ENCODE measurements at places on chromosomes 6 and 20. TPM values are rescaled to one million over a fixed set of nuclear protein-coding genes. Genes with fewer than 3 reads are reported as not detected.

- DNase-seq = no peak
Observed at GRCh38 chr20:16699293-16699692, 30.5 kb upstream of the SNRPB2 start.

The ANKRD60 gene
- total RNA-seq = not detected

The RGL2 gene
- total RNA-seq = 24.3 TPM

The NKAIN2 gene
- total RNA-seq = not detected

DNA sequence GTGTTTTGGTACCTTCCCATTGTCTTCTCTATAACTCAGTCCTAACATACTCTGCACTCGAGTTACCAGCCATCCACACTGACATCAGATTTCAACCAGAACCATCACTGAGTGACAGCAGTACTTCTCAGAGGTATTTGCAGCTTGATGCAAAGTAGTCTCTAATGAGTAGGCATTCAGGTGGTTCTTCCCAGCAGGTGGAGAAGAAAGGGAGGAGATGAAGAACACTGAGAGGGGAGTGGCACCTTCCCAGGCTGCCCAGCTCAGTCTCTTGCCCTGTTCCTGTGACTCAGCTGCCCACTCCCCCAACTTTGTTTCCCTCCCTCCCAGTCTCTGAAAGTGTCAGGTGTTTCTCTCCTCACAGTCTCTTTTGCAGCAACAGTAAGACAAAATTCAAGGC, 38.7 kb upstream of the SMIM28 start:
- no peak for DNase-seq

- DNase-seq = no peak
Observed at GRCh38 chr20:40880063-40880728, 148.4 kb upstream of the TOP1 start.

The ADGB gene
- not detected for total RNA-seq

The AK9 gene
- total RNA-seq = 3.0 TPM

GRCh38 chr6:10268611-10269310, 146.1 kb downstream of the TFAP2A start:
- DNase-seq = no peak

The C20orf141 gene
- total RNA-seq = not detected

DNA sequence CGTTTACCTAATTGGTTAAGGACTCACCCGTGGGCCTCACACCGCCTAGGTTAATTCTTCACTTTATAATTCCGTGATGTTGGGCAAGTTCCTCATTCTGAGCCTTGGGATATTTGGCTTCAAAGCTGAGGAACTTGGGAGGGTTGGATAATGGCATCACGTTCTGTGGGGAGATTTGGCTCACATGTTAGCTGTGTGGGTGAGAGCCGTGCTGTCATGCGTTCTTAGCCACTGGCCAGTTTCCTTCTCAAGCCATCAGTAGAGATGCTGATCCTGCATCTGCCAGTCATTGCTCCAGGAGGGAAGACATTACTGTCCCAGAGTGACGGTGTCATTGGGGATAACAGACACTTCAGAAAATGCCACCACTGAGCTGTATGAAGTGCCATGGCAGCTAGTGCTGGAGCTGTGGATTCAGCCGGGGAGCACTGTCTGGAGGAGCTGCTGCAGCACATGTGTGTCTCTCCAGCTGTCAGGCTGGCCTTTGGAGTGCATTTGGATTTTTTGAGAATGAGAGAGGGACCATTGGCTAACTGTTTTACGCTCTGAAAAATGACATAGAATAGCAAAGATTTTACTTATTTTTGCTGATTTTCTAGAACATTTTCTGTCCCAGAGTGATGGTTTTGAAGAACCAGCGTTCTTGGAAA, 16.5 kb downstream of the IGF2R start:
- no peak for DNase-seq

DNA sequence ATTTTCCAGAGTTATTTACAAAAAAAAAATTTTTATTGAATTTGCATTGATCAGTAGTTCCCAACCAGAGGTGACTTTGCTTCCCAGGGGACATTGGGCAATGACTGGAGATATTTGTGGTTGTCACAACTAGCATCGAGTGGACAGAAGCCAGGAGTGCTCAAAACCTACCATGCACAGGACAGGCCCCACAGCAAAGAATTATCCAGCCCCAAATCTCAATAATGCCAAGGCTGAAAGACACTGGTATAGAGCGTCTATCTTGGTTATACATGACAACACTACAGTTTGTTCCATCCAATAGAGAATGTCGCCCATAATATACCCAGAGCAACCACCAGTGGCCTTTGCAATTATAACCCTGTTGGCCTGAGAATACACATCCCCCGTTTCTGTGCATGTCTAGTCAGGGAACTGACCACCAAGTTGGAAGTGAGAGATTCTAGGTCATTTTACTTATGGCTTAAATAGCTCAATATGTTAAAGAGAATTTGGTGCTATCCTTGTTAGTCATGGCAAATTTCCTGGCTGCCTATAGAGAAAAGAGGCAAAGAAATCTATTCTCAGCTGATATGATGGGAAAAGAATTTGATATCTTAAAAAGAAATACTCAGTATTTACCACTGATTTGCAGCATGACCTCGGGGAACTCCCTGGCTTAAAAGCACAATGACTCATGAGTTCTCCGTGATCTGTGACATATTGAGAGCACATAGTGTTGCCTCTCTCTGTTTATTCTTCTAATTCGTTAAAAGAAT, 76.0 kb upstream of the ADTRP start:
- DNase-seq = peak; percentile 17

DNA sequence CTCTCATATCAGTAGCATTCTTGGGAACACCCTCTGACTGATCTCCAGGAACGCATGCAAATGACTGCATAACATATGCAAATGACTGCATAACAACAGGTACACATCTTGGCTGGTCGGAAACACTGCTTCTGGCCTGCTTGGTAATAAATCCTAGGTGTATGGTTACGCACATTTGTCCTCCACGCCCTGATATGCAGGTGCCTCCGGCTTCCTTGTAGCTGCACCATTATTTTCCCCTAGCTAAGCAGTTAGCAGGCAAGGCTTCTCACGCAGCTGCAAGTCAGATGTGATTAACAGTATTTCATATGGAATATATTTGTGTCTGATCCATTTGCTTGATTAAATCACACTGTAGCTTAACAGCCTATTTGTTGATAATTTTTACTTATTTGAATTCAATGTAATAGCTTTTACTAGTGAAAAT, 5.9 kb downstream of the RPS6KA2 start:
- DNase-seq = no peak

- no peak for DNase-seq
Observed at GRCh38 chr20:37303637-37304036, 14.2 kb downstream of the MANBAL start.

The CCN2 gene
- not detected for total RNA-seq

GRCh38 chr6:148240861-148241477, 101.7 kb upstream of the SASH1 start:
- no peak for DNase-seq

The TFAP2C gene
- total RNA-seq = not detected

DNA sequence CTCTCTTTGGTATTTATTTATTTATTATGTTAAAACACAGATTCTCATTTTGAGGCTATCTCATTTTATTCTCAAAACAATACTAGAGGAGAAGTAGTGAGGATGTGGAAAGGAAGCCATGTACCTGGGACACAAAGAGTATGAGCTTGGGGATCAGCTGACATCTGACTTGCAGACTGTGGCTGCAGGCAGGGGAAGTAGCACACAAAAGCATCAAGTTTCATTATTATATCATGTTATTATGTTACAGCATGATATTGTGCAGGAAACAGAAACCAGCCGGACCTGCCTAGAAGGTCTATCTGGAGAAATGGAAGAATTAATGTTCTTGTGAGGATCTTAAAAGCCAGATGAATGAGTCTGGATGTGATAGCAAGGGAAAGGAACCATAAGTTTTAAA, 248.2 kb downstream of the KHDC1L start:
- no peak for DNase-seq

- DNase-seq = no peak
Observed at GRCh38 chr6:109342911-109343310, 39.4 kb downstream of the CD164 start.

- DNase-seq = no peak
Observed at GRCh38 chr6:12049165-12049564, 37.1 kb downstream of the HIVEP1 start.

The GPSM3 gene
- 67.8 TPM for total RNA-seq

- no peak for DNase-seq
Observed at GRCh38 chr6:210778-211374, 81.4 kb upstream of the DUSP22 start.

GRCh38 chr20:36887752-36888090, 11.8 kb downstream of the TLDC2 start:
- DNase-seq = no peak

DNA sequence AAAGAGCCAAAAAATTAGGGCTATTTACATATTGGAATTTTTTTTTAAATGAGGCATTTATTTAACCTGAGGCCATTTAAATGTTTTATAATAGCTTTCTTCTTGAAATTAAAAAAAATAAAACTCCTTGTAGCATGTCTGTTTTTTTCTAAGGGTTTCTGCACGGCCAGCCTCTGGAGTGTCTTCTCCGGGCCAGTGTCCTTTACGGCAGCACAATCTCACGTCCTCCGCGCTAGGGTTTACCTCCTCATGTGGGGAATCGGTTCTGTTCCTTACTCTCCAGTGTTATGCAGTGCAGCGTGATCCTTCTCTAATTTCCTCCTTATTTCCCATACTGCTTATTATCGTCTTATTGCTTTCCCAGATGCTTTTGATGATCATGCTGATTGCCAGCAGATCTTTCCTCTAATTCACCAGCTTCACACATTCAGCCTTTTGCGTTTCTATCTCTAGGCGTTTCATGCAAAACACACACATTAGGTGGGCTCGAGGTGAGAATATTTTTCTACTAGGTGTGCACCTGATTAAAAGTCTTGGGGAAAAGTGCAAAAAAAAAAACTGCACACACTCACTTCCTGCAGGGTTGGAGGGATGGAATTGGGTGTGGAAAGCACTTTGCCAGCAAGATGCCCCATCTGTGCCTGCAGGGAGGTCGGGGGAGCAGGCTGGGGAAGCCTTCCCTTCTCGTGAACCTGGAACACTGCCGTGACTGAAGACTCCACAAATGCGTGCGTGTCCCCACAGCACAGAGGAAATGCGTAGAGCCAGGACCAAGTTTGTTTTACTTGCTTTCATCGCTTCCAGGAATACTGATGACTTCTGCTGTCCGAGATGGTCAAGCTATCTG, 56.1 kb downstream of the PSMG4 start:
- no peak for DNase-seq

The ZC2HC1B gene
- not detected for total RNA-seq

The GATA5 gene
- not detected for total RNA-seq

- DNase-seq = peak; percentile 74
Observed at GRCh38 chr6:25991785-25992412, 29.3 kb downstream of the TRIM38 start.

The ZSCAN31 gene
- 1.6 TPM for total RNA-seq

- peak; percentile 50 for DNase-seq
Observed at GRCh38 chr6:44630125-44631028, 242.9 kb downstream of the CDC5L start.

DNA sequence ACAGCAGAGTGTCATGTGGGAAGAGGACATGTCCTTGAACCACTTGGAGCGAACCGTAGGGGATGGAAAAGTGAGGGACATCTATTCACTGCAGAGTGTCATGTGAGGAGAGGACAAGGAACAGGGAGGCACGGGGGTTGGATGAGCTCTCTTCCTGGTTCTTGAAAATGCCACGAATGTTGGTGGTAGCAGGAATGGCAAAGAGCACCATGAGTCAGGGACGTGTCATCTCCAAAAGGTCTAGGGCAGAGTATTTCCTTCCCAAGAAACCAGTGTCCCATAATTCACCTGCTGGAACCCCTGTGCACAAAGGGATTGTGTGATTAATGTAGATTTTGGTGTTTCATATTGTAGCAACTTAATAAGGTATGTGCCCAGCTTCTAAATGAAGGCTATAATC, 136.8 kb downstream of the BFSP1 start:
- DNase-seq = no peak

GRCh38 chr6:82337688-82338257, 25.8 kb upstream of the TPBG start:
- DNase-seq = no peak

GRCh38 chr20:11867291-11867919, 50.3 kb upstream of the BTBD3 start:
- no peak for DNase-seq

The WFDC10B gene
- total RNA-seq = not detected

- DNase-seq = no peak
Observed at GRCh38 chr6:33577718-33578117, 2.4 kb downstream of the BAK1 start.

The SOX18 gene
- total RNA-seq = not detected

DNA sequence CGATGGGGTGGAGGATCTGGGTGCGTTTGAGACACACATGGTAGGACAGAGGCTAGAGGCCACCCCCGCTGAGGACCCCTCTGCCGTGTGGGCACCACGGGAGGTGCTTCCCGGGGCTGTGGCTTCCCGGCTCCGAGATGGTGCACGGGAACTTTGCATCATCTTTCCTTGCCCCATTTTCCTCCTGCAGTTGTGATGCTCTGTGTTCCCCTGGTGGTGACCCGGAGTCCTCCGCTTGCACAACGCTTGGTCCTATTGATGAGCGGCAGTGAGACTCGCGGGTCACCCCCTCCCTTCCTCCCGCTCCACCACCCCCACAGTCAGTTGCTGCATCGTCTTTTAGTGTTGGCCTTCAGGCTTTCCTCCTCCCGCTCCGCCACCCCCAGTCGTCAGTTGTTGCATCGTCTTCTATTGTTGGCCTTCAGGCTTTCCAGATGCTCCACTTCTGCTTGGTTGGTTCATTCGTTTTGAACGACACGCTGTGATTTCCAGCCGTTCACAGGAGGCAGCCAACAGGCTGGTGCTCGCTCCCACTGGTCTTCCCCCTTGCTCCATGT, 37.3 kb downstream of the PYGB start:
- DNase-seq = no peak

The MLIP gene
- not detected for total RNA-seq

The GLP1R gene
- total RNA-seq = 1.1 TPM

The MAP7 gene
- total RNA-seq = 0.67 TPM

The CMTR1 gene
- 49.9 TPM for total RNA-seq

DNA sequence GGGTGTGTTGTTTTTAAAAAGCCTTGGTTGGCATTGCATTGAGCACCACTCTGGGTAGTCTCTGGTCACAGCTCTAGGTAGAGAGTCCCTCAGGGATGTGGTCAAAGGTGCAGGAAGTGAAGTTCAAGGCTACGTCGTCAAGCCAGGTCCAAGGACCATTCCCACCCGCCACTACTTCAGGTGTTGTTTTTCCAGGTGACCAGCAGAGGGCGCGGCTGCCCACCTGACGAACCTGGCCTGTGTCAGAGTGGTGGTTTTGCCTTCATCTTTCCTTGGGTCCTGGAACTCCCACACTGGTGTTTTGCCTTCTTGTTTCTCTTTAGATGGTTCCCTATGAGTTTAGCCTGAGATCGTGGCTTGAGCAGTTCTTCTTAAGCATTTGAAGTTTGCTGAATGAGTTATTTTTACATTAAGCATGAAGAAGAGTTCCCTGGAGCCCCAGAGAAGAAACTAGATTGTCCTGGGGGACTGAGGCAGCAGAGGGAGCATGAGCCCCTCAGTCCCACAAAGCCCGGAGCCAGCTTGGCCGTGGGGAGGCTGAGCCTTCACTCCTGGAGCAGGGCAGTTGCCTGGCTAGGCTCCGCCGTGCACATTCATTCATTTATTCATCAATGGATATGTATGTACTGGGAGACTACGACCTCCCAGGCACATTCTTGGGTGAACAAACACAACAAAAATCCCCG, 5.6 kb upstream of the PHACTR3 start:
- peak; percentile 62 for DNase-seq

- no peak for DNase-seq
Observed at GRCh38 chr6:38391626-38392579, 247.8 kb downstream of the BTBD9 start.

GRCh38 chr6:27144740-27145079, 102.8 kb upstream of the PRSS16 start:
- DNase-seq = peak; percentile 20

The FAM209B gene
- not detected for total RNA-seq

Measured in activated CD8-positive, alpha-beta T cell treated with anti-CD3 and anti-CD28 coated beads for 36 hours (primary cell).